COR-L47 (cell line): ENCODE measurements at places on chromosomes 3 and 15.

- DNase-seq: no peak
These were observed at the start of gene NTRK3 for GRCh38 chr15:88256279-88257230. Gene NTRK3 (minus strand): TSS chr15:88256739. CDS start chr15:88256153, 586 bp downstream.

DNA sequence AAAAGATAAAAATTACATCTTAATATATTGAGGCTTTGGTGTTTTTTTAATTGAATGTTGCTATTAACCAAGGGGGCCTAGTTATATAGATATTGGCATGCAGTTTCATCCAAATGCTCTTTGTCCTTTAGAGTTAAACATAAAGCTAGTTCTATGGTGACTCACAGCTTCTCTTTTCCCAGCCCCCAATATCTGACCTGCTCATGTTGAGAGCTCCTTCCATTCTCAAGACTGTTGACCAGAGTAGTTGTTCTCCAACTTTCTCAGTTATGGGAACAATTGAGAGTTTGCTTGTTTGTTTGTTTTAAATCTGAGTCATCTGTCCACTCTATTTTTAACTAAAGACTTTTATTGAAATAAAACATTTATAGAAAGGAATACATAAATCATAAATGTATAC lies 15.8 kb upstream of the RARB start:
- DNase-seq: no peak

GRCh38 chr3:198018416-198018815 lies 58.4 kb downstream of the LMLN start:
- DNase-seq: no peak

DNA sequence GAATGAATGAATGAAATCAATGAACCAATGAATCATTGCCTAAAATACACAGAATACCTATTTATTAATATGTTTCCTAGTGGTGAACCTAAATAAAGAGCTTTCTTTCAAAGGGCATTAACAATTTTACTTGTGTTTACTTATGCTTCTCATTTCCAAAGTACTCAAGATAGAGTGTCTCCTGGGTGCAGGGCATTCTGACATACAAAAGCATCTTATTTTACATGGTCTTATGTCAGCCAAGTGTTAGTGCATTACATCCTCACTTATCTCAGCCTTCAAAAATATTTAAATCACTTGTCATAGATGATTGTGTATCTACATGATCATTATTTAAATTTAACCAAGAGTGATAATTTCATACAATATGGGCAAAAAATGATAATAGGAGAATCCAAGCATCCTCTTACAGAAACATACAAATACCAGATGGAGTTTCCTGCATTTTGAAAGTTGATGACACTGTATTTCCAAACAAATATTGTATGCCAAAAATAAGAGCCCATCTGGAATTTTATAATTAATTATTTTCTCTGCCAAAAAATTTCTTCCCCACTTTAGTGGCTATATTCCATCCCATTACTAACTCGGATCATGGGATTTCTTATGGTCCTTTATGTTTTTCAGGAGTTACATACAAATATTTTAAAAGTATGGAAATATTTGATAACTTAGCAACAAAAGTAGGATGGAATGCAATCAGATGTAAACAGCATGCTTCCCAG lies 279.0 kb downstream of the RBMS3 start:
- DNase-seq: no peak

- DNase-seq: no peak
These were observed 24.9 kb upstream of the ARPIN start for GRCh38 chr15:89937365-89938350.

GRCh38 chr3:141021261-141021660 lies 29.9 kb upstream of the SPSB4 start:
- DNase-seq: no peak

DNA sequence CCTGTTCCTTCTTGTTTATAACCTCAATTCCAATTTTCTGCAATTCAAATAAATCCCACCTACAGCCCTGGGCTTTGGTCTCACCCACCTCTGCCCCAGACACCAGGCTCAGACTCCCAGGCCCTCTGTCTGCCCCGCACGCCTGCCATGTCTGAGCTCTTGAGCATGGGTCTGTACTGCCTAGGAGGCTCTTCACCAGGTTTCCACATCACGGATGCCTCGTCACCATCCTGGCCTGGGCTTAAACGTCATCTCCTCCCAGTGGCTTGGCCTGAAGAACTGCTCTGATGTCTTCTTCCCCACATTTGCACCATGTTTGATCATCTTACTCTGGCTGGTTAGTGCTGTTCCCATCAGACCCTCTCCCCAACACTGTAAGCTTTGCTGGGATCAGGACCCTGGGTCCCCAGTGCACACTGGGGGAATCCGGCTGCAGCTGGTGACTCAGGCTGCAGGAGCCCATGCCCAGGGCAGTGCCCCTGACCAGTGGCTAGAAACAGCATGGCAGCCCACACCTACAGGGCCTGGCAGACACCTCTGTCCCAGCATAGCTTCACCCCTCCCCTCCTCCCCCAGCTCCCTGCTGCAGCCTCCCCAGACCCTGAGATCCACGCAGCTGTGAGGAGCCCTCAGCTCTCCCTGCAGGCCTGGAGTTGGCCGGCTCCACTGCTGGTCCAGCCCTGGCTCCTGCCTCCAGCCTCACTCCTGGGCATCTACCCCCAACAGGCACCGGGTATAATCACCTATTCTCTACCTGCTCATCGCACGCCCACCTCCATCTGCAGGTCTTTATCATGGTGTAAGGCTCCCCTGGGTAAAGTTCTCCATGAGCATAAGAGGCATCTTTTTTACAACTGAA lies 162.8 kb upstream of the NSMCE3 start:
- no peak for DNase-seq

DNA sequence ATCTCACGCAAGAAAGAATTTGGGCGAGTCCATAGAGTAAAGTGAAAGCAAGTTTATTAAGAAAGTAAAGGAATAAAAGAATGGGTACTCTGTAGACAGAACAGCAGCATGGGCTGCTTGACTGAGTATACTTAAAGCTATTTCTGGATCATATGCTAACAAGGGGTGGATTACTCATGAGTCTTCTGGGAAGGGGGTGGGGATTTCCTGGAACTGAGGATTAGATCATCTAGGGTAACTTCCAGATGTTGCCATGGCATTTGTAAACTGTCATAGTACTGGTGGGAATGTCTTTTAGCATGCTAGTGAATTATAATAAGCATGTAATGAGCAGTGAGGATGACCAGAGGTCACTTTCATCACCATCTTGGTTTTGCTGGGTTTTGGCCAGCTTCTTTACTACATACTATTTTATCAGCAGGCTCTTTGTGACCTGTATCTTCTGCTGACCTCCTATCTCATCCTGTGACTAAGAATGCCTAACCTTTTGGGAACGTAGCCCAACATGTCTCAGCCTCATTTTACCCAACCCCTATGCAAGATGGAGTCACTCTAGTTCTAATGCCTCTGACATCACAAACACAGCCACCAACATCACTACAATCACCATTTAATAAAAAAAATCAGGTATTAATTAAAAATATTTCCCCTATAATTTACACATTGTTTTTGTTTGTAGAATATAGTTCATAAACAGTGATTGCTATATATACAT lies 890.7 kb upstream of the EPHA6 start:
- DNase-seq: no peak

- DNase-seq: no peak
These were observed 3.9 kb upstream of the ATP11B start for GRCh38 chr3:182789371-182789770.

GRCh38 chr3:24318677-24319287 lies 175.9 kb downstream of the THRB start:
- no peak for DNase-seq

GRCh38 chr3:153051427-153052095 lies 110.5 kb upstream of the RAP2B start:
- DNase-seq: no peak

DNA sequence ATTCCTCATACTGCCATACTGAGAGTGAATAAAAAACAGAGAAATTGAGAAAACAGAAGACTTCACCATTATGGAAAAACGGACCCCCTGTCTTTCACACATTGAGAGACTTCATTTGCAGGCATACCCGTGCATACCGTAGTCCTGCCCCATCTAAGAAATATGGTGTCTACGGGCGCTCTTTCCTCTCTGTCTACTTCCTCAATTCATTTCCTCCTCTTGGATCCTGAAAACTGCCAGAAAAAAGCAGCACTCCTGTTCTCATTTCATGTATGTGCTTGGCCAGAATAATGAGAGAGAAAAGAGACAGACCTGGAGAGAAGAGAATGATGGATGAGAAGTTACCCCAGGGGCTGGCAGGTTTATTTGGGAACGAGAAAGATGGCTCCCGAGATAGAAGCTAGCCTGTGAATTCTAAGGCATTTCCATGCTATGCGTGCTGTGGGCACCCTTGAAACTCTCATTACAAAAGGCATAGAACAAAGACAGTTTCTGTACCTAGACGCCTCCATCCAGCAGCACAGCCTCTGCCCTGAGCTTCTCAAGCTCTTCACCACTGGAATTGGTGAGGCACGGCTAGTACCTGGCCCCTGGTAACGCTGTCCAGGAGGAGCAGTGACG lies 62.5 kb upstream of the EPHB3 start:
- DNase-seq: no peak

DNA sequence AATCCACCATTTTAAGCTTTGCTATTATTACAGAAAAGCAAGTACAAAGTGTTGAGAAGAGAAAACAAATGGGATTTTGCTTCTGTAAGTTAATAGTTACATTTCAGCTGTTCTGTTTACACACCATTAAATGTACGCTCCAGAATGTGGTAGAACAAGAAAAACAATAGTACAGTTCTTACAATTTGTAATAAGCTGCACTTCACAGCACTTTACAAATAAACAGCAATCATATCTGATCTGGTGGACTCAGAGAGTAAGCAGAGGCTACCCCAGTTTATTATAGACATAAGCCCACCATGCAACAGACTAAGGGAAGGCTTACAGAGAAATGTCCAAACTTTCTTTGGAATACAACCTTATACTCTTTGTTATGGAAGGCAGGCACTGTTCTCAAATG lies 126.4 kb downstream of the OXSM start:
- no peak for DNase-seq

DNA sequence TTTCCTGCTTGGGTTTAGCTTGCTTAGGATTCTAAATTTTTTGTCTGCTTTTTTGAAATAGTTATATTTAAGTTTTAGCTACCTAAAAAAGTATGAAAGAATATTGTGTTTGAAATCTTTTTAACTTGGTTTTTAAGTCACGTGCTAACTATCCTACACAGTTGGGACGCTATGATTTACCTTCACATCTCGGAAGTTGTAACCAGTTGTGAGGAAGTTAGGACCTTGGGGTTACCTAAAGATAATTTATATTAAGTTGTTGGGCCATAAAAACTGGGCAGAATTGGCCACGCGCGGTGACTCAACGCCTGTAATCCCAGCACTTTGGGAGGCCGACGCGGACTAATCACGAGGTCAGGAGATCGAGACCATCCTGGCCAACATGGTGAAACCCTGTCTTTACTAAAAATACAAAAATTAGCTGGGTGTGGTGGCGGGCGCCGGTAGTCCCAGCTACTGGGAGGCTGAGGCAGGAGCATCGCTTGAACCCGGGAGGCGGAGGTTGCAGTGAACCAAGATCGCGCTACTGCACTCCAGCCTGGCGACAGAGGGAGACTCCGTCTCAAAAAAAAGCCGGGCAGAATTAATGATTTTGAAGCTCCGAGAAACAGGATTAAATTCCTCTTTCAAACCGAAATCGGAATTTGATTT lies 1.0 kb downstream of the ZFAND6 start:
- DNase-seq: no peak

- no peak for DNase-seq
These were observed 48.6 kb upstream of the C15orf39 start for GRCh38 chr15:75153087-75153486.

GRCh38 chr15:65368302-65369211 lies 9.2 kb downstream of the IGDCC3 start:
- no peak for DNase-seq

DNA sequence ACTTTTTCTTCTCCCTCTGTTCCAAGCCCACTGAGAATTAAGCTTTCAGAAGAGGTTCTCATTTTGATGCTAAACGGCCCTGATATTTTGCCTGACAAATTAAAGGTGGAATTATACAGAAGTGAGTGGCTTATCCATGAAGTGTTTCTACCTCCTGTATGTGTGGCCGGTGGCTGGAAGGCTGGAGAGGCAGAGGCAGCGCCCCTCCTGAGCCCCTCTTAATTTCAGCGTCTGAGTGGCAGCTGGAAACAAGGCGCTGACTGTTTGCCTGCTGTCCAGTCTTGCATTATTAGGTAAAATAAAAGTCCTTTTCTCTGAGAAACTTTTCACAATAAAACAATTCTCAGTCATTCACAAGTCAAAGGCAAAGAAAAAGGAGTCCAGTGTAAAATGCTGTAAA lies 685.7 kb downstream of the MCTP2 start:
- DNase-seq: no peak

GRCh38 chr15:87761736-87762509 lies 494.6 kb downstream of the NTRK3 start:
- no peak for DNase-seq

GRCh38 chr3:72320955-72321303 lies 527.3 kb downstream of the SHQ1 start:
- no peak for DNase-seq

DNA sequence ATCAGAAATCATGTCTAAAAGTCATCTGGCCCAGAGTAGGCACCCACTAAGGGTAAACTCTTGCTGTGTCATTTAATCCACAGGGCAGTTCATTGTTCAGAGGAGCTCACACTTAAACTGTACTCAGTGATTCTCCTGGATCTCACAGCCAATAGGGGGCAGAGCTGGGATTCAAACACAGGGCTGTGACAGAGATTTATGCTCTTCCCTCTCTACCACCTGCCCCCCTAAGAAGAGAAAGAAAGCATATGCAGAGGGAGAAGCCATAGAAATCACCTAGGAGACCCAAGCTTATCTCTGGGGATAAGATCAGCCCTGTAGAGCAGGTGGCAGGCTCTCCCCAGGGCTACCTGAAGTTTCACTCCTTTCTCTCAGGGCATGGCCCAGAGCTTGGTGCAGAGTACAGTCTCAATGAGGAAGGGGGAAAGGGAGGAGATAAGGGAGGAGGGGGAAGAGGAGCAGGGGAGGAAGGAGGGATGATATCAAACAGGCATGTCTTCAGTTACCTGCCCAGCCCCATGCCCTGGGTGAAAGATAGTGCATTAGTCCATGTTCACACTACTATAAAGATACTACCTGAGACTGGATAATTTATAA lies 51.8 kb upstream of the ADPGK start:
- DNase-seq: no peak
